ENCODE measurements at places on chromosomes 4 and X. TPM values are rescaled to one million over a fixed set of nuclear protein-coding genes. Genes with fewer than 3 reads are reported as not detected.

Gene NUDT10
- total RNA-seq: 7.2 TPM

Gene PDE5A
- 1.2 TPM for total RNA-seq

DNA sequence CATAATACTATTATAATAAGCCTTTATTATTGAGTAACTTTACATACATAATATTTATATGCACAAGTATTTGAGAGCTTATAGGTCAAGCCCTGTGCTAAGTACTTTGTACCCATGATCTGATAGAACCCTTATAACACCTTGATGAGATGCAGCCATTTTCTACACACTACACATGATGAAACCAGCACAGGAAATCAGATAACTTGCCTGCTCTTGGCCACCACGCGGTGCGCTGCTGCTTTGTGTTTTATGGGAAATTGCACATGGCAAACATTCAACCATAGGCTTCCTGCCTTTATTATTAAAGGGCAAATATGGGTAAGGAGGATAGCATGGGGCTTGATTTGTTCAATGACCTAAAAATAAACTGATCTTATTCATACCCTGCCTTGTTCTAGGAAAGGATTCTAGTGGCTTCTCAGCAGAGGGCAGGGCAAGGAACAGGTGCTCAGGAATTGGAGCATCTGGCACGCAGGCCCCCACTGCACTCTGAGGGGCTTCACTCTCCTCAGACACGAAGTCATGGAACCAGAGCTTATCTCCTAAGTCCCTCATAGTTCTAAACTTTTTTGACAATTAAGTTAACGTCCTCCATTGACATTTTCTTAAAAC is 31.6 kb upstream of the NAP1L5 start:
- H3K27ac ChIP-seq: no peak overlapping the region
- no peaks in the 10 kb centered on the region for H3K27me3 ChIP-seq
- no peaks in the 10 kb centered on the region for H3K36me3 ChIP-seq
- peaks cover 22% of the 10 kb centered on the region for H3K4me1 ChIP-seq

Gene ZCCHC12
- 1.2 TPM for total RNA-seq

- no peak overlapping the region for H3K4me3 ChIP-seq
- H3K4me1 ChIP-seq: no peaks in the 10 kb centered on the region
- peak overlapping the region; percentile 17 for H3K27ac ChIP-seq
- no peaks in the 10 kb centered on the region for H3K36me3 ChIP-seq
These were observed 210.7 kb downstream of the PRR32 start for GRCh38 chrX:127030016-127030748.

Gene NUP54
- total RNA-seq: 43.3 TPM

DNA sequence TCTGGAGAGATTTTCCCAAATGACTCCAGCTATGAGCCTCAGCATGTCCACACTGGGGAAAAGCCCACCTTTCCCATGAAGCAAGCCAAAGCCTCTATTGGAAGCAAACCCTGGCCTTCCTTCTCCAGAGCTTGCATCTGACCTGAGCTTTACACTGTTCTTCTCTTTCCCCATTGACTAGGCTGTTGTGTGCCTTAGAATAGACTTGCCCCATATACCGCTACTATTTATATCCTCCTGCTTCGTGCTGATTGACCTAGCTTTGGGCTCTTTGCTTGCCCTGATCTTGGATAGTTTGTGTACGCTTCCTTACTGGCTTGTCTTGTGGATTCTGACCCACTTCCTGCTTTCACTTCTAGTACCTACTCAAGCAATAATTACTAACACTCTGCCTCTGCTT is 30.9 kb downstream of the FAM9B start:
- no peaks in the 10 kb centered on the region for H3K4me1 ChIP-seq
- H3K4me3 ChIP-seq: no peak overlapping the region
- H3K36me3 ChIP-seq: no peaks in the 10 kb centered on the region
- H3K27me3 ChIP-seq: no peaks in the 10 kb centered on the region
- H3K27ac ChIP-seq: no peak overlapping the region
- DNase-seq: no peak

Gene NPY1R
- total RNA-seq: 59.8 TPM

GRCh38 chrX:138709886-138710791 is 1.4 kb downstream of the FGF13 start:
- H3K4me1 ChIP-seq: no peaks in the 10 kb centered on the region
- no peak for DNase-seq
- peak overlapping the region; percentile 52 for H3K4me3 ChIP-seq
- H3K36me3 ChIP-seq: no peaks in the 10 kb centered on the region
- H3K27me3 ChIP-seq: no peaks in the 10 kb centered on the region
- no peak overlapping the region for H3K27ac ChIP-seq

DNA sequence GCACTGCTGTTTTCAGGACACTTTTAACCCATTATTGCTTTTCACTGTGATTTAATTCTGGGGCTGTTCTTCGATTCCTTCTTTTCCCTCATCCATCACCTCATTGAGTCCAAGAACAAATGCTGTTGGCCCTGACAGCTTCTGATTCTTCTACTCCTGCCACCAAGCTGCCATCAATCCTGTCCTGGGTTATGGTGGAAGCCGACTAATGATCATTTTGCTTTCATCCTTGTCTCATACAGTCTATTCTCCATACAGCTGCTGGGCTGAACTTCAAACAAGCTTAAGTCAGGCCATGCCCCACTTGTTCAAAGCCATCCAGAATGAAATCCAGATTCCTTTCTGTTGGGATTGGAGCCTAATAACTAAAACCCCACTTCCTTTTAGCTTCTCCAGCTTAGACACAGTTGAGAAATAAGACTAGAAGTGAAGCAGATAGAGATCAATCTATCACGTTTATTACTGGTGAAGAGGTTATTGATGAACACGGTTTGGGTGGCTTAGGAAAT is 161.9 kb downstream of the STK32B start:
- peaks cover 45% of the 10 kb centered on the region for H3K4me1 ChIP-seq
- H3K36me3 ChIP-seq: no peaks in the 10 kb centered on the region
- no peak overlapping the region for H3K27ac ChIP-seq
- H3K4me3 ChIP-seq: no peak overlapping the region
- peak; percentile 29 for DNase-seq

Gene ADH7
- total RNA-seq: not detected
